CD4-positive, CD25-positive, alpha-beta regulatory T cell (primary cell): ENCODE measurements at places on chromosomes 5 and 9. TPM values are rescaled to one million over a fixed set of nuclear protein-coding genes. Genes with fewer than 3 reads are reported as not detected.

GADD45G gene
- polyA plus RNA-seq, result 1.3 TPM

PCDHGA12 gene
- not detected for polyA plus RNA-seq

MSX2 gene
- not detected for polyA plus RNA-seq

TSSK1B gene
- polyA plus RNA-seq, result not detected

ZNG1C gene
- polyA plus RNA-seq, result 33.8 TPM

SH3GLB2 gene
- polyA plus RNA-seq, result 38.8 TPM

QRFP gene
- not detected for polyA plus RNA-seq

CFAP77 gene
- not detected for polyA plus RNA-seq

HSPB3 gene
- not detected for polyA plus RNA-seq

- H3K4me3 ChIP-seq, result peak overlapping the region; percentile 99
- H3K27me3 ChIP-seq, result no peaks in the 10 kb centered on the region
- H3K4me1 ChIP-seq, result peaks cover 19% of the 10 kb centered on the region
- no peak for DNase-seq
- H3K36me3 ChIP-seq, result peaks cover 5% of the 10 kb centered on the region
These were observed 711 bp downstream of the PGGT1B start for GRCh38 chr5:115262011-115262320.

- no peaks in the 10 kb centered on the region for H3K36me3 ChIP-seq
- no peaks in the 10 kb centered on the region for H3K27me3 ChIP-seq
- no peaks in the 10 kb centered on the region for H3K4me1 ChIP-seq
- no peak overlapping the region for H3K27ac ChIP-seq
- no peak for DNase-seq
- no peak overlapping the region for H3K4me3 ChIP-seq
These were observed 127.6 kb upstream of the CYLC2 start for GRCh38 chr9:102867488-102867887.

DNA sequence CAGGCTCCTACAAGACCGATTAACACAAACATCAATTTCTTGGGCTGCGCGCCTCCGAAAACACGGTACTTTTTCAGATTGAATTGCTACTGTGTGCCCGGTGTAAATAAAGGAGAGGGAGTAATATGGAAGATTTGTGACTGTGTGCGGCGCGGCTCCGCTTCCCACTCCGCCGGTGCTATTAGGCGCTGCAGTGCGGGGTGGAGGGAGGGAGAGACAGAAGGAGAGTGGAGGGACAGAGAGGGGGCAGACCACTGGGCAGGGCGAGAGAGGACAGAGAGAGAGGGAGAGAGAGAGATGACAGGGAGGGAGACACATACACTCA lies 24.7 kb upstream of the RNU6ATAC start:
- H3K4me3 ChIP-seq, result no peak overlapping the region
- H3K36me3 ChIP-seq, result no peaks in the 10 kb centered on the region
- no peak overlapping the region for H3K27ac ChIP-seq

DNA sequence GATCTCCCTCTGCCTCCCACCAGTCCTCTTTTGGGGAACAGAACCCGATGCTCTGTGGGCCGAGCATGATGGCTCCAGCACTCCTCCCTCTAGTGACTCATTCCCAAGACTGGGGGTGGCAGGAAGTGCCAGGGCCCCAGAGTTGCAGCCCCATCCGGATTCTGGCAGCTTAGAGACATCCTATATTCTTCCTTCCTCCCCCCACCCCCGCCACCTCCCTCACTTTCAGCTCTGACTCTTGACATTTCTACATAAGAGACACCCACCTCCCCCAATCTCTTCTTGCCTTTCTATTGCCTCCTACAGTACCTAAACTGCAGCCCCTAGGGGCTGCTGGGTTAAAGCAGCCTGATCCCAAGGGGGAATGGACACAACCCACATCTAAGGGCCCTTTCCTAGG lies 47.1 kb upstream of the MATR3 start:
- no peaks in the 10 kb centered on the region for H3K4me1 ChIP-seq
- H3K36me3 ChIP-seq, result no peaks in the 10 kb centered on the region
- H3K27me3 ChIP-seq, result peaks cover 4% of the 10 kb centered on the region
- H3K27ac ChIP-seq, result no peak overlapping the region

DNA sequence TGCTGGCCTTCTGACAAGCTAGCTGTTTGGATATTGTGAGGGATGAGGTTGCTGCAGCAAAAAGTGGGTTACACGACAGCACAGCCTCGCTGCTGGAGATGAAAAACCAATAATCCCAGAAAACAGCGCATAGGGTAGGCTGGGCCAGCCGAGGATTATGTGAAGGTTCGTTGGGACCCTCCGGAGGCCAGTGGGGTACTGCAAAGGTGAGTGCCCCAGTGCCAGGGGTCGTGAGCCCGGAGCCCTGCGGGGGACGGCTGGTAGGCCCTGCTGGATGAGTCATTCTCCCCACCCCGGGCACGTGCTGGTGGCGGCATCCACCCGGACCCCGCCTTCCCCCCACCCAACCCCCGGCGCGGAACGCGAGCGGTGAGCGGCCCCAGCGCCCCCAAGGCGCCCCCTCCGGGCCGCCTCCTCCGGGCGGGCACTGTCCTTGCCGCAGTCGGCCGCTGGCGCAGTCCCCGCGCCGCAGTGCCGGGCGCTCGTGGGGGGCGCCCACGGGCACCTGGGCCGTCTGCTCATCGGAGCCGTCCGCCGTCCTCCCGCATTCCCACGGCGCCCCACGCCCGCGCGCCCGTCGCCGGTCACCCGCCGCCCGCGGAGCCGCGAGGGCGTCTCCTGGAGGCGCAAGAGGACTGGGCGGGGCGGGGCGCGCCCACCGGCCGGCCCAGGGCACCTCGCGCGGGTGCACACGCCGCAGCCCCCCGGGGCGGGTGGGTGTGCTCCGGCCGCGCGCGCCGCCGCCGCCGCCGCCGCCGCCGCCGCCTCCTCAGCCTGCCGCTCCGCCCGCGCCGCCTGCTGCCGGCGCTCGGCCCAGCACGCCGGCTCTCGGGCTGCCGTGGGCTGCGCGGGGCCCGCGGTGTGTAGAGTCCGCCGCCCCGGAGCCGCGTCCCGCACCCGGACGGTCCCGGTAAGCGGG lies at the start of gene PHF24:
PHF24 (plus strand) TSS at position 794 of the 919 bp plus-strand sequence. CDS start 13,014 bp downstream, outside the sequence.
- DNase-seq, result no peak
- H3K36me3 ChIP-seq, result no peaks in the 10 kb centered on the region
- no peak within 1 kb of the TSS for H3K27ac ChIP-seq

DNA sequence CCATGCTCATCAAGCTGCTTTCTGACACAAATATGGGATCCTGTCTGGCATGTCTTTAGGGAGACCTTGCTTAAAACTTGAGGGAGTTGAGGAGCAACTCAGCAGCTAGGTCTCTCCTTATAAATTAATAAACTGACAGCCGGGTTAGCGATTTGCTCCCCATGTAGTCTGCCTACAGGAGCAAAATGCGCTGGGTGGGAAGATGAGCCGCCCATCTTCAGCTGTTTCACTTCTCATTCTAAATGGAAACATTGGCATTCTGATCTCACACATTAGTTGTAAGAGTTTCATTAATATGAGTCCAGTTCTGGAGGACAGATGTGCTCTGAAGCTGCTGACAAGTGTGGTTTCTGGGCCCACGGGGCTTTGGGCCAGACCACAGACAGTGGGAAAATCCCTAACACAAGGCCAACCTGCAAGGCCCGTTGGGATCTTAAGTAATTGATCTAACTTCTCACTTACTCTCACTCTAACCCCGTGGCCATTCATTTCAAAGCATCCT lies 197.0 kb downstream of the MCTP1 start:
- H3K27ac ChIP-seq, result no peak overlapping the region
- H3K27me3 ChIP-seq, result no peaks in the 10 kb centered on the region
- no peaks in the 10 kb centered on the region for H3K36me3 ChIP-seq
- no peaks in the 10 kb centered on the region for H3K4me1 ChIP-seq
- no peak overlapping the region for H3K4me3 ChIP-seq

GRCh38 chr9:99745085-99745484 lies 76.6 kb upstream of the NR4A3 start:
- H3K27ac ChIP-seq, result no peak overlapping the region
- H3K27me3 ChIP-seq, result peaks cover 10% of the 10 kb centered on the region
- no peaks in the 10 kb centered on the region for H3K4me1 ChIP-seq

GRCh38 chr5:168172760-168173223 lies 118.7 kb upstream of the WWC1 start:
- H3K27me3 ChIP-seq, result no peaks in the 10 kb centered on the region
- H3K36me3 ChIP-seq, result no peaks in the 10 kb centered on the region
- no peak overlapping the region for H3K4me3 ChIP-seq
- no peaks in the 10 kb centered on the region for H3K4me1 ChIP-seq
- DNase-seq, result no peak

DNA sequence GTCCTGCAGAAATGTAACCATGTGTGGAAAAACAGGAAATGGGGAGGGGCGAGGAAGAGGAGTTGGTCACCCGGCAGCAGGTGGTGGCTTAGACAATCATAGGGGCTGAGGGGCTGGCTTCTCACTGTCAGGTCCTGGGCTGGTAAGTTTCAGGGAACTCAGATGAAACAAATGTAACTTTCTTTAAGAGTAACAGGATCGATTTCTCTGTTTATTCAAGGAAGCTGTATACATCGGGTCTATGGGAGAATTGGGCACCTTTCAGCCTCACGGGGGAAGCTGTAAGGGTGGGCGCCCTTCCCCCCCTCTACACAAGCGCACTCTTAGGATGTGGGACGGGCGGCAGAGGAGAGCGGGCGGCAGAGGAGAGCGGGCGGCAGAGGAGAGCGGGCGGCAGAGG lies 104.3 kb upstream of the SIMC1 start:
- no peaks in the 10 kb centered on the region for H3K36me3 ChIP-seq
- peak overlapping the region; percentile 52 for H3K4me3 ChIP-seq
- H3K27me3 ChIP-seq, result no peaks in the 10 kb centered on the region

GRCh38 chr5:100803397-100803796 lies 99.7 kb downstream of the ST8SIA4 start:
- no peaks in the 10 kb centered on the region for H3K36me3 ChIP-seq
- no peak overlapping the region for H3K4me3 ChIP-seq

DNA sequence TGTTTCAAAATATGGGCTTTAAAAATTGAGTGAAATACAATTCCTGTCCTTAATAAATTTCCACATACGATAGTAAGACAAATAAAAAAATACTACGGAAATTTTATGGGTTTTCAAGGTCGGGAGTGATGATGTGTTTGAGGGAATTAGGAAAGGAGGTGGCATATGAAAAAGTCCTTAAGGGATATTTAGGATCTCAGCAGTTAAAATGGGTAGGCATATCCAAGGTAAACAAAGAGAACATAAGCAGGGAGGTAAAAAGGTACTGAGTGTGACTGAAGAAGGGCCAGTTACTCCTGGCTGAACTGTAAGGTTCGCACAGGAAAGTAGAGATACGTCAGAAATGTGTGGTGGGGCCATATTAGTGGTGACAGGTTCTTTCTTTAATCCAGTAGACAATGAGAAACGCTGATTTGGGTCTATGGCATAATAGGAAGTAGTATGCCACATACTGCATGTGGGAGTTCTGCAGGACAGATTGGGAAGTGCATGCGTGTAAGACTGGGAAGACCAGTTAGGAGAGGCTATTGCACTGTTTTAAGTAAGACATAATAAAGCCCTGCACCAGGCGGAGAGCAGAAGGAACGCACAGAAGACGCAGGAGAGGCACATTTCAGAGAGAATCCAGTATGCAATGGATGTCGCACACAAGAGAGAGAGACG lies 937 bp upstream of the HMGCR start:
- peaks cover 21% of the 10 kb centered on the region for H3K4me1 ChIP-seq
- H3K36me3 ChIP-seq, result no peaks in the 10 kb centered on the region
- peak; percentile 5 for DNase-seq
- H3K4me3 ChIP-seq, result peak overlapping the region; percentile 92
- H3K27ac ChIP-seq, result peak overlapping the region; percentile 82

GRCh38 chr9:131126059-131126426 lies 657 bp downstream of the NUP214 start:
- peaks cover 35% of the 10 kb centered on the region for H3K36me3 ChIP-seq
- no peak for DNase-seq
- peaks cover 25% of the 10 kb centered on the region for H3K4me1 ChIP-seq
- H3K4me3 ChIP-seq, result peak overlapping the region; percentile 98
- no peaks in the 10 kb centered on the region for H3K27me3 ChIP-seq
- peak overlapping the region; percentile 90 for H3K27ac ChIP-seq
